IPS DF 19.7 (cell line): ENCODE measurements at places on chromosomes 7 and 10.

DNA sequence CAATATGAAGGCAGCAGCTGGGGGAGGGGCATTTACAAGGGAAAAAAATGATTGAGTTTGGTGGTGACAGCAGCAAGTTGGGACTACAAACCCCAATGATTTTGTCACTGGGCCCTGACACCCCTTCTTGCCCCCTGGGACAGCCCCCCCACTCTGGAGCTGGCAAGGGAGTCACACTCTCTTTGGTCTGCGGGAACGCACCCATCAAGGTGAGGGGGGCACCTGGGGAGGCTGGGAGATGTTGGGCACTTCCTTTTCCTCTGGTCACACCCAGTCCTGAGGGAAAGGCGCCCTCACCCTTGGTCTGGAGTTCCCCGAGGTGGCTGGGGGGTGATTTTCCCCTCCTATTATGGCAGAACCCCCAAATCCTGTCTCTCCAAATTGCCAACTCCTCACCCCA, 24.4 kb downstream of the EPHB4 start:
- no peak for DNase-seq

GRCh38 chr10:97875391-97875790, 25.7 kb downstream of the GOLGA7B start:
- DNase-seq, result no peak

DNA sequence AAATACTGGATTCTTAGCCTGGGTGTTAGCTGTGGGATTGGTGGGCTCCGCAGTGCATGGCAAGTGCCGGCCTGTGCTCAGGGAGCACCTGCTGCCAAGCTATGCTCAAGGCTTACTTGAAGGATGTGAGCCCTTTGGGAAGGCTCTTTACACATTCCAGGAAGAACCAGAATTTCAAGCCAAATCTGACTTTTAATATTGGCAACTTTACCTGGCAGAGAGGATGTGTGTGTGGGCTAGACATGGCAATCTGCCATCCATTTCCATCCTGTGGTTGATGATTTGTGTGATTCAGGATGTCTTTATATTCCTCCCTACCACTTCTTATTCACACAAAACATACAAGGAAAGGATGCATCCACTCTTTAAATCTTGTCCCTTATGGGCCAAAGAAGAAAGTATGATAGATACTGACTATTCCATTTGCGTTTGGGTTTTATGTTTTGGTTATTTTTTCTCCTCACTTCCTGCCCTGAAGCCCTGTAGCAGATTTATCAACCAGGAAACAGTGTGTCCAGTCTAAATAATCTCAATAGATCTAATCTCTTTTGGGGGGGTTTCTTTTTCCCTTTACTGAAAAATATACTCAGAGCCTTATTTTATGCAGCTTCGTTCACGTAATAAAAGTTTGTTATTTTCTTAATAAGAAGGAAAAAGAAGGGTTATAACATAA, 247.1 kb downstream of the COBL start:
- no peak for DNase-seq

DNA sequence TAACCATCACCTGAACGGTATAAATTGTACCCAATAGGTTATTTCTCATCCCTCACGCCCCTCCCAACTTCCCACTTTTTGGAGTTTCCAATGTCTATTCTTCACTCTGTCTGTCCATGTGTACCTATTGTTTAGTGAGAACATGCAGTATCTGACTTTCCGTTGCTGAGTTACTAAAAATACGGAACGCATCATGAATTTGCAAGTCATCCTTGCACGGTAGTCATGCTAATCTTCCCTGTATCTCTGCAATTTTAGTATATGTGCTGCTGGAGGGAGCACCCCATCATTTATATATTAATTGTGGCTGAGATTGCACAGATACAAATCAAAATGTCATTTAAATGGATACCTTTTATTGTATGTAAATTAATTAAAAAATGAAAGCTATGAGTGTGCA, 75.7 kb upstream of the SFMBT2 start:
- no peak for DNase-seq

DNA sequence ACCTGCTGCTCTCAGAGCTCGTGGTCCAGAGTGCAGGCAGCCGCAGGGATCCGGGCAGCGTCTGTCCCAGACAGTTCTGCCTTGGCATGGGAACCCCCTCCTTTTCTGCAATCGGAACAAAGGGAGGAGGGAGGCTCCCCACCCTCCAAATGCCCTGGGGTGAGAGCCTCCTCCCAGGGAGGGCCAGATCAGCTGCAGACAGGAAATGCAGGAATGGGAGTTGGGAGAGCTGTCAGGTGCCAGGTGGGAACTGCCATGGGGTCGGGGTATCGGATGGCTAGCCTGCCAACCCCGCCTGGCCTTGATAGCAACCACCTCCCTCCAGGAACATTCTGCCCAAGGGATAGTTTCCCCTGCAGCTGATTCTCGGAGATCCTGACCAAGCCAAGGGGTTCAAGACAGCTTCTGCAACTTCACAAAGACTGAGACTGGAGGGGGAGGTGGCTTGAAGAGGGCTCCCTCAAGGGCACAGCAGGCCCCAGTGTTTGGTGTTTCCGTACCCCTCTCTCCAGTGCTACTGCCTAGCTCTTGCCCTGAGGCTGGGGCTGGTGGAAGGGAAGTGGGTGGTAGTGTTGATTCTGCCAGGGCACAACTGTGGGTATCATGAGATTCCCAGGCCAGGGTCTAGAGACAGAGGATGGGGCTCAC, at the start of gene CALML5:
CALML5 (minus strand) TSS at position 78 of the 648 bp plus-strand sequence. CDS start 132 bp downstream, outside the sequence.
- DNase-seq, result no peak

- DNase-seq, result no peak
These were observed 76.9 kb downstream of the LRMDA start for GRCh38 chr10:75508239-75508813.

DNA sequence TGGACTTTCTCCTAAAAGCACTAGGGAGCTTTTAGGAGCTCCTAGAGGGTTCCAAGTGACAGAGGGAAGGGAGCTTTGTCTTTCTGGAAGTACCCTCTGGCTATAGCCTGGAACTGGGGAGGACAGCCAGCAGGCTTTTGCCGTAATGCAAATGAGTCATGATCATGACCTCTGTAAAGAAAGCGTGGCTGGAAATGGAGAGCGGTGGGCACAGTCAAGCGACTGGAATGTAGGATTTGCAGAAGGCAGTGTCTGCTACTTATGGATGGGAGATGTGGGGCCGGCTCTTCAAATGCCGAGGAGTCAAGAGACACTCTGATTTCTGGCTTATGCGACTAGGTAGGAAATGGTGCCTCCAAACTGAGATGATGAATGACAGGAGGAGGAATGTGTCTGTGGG, 34.6 kb upstream of the PLPP4 start:
- DNase-seq, result no peak

DNA sequence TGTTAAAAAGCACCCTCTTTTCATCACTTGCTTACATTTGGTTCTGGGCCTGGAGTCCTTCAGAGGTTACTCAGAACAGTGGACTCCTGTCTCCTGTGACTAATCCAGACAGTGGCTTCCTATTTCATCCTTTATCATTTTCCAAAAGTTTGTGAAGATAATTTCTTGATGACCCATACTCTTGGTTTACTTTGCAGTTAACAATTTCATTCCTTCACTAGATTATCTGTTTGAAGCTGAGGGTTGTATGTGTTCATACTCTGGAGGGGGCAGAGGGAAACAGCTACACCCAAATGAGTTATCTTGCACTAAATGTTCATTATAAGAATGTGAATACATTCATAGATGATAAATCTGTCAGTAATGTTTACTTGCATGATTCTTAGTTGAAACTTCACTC, 124.7 kb downstream of the ZNF248 start:
- no peak for DNase-seq

GRCh38 chr10:34789966-34790506, 25.1 kb downstream of the PARD3 start:
- no peak for DNase-seq

DNA sequence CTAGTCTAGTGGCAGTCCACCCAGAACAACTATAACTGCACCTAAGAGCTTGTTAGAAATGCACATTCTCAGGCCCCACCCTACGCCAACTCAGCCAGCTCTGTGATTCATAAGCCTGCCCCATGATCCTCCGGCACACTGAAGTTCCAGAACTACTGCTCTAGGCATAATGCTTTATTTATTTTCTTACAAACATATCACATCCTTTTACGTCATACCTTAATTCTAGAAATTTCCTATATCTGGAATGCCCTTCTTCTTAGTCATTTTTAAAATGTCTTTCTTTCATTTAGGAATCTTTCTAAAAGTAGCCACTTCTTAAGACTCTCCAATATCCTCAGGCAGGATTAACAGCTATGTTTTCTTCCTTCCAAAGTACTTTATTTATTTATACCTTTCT, 480.1 kb downstream of the INHBA start:
- DNase-seq, result no peak

DNA sequence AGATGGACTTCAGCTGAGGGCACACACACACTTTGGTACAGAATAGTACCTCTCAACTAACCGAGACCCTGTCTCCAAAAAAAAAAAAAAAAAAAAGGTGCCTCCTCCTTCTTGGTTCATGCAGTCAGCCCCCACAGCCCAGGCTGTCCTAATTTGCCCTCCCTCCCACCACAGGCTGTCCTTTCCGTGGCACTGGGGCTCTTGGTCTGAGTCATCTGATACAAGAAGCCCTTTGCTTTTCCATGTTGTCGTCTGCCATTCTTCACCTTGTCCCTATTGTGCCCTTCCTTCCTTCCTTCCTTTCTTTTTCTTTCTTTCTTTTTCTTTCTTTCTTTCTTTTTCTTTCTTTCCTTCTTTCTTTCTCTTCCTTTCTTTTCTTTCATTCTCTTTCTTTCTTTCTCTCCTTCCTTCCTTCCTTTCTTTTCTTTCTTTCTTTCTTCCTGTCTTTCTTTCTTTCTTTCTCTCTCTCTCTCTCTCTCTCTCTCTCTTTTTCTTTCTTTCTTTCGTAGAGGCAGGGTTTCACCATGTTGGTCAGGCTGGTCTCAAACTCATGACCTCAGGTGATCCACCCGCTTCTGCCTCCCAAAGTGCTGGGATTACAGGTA, 96.0 kb upstream of the IKZF1 start:
- DNase-seq, result no peak

DNA sequence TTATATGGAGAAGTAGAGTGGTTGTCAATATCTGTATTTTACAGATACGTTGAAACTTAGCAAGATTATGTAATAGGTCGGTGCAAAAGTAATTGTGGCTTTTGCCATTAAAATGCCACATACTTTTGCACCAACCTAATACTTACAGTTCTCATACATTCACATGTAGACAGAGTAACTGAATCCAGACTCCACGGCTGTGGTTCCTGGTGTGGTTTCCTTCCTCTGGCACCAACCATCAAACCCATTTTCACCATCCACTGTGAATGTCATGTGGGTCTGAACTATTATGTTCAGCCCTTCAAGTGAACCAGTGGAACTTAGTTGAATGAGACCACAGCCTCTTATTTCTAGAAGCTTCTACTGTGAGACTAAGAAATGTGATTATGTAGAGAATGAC, 31.5 kb upstream of the SLIT1 start:
- no peak for DNase-seq

- DNase-seq, result no peak
These were observed 626 bp upstream of the BMS1 start for GRCh38 chr10:42781893-42782445.

GRCh38 chr7:131480384-131481315, 75.8 kb downstream of the PODXL start:
- no peak for DNase-seq

- DNase-seq, result no peak
These were observed 734.0 kb upstream of the ANKRD30A start for GRCh38 chr10:36391405-36391804.

GRCh38 chr10:125190946-125191345, 30.6 kb upstream of the CTBP2 start:
- no peak for DNase-seq

GRCh38 chr7:128933180-128933891, 4.4 kb upstream of the IRF5 start:
- no peak for DNase-seq

DNA sequence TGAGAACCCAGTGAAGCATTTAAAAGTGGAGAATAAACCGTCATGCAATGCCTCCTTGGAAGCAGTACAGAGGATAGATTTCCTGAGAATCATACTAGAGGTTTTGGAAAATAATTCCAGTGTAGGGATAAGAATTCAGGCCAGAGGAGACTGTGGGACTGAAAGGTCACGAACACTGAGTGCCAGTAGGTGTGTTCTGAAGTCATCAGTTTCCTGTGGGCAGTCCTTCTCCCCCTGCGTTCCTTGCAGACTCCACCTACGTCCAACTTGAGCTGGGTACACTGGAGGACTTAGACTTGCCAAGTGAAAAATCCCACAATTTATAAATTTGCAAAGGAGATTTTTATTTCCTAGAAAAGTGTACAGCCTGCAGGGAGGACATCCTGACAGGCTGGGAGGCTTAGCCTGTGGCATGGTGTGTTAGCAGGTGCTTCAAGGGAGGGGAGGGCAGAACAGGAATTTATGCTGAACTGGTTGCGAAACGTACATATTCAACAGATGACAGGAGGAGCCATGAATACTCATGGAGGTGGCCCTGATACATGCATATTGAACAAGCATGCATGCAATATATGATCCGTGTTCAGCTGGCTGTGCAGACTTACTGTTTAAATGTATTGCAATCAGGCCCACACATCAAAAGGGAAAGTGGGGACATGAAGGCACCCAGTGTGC, 72.9 kb upstream of the POM121L12 start:
- DNase-seq, result no peak

DNA sequence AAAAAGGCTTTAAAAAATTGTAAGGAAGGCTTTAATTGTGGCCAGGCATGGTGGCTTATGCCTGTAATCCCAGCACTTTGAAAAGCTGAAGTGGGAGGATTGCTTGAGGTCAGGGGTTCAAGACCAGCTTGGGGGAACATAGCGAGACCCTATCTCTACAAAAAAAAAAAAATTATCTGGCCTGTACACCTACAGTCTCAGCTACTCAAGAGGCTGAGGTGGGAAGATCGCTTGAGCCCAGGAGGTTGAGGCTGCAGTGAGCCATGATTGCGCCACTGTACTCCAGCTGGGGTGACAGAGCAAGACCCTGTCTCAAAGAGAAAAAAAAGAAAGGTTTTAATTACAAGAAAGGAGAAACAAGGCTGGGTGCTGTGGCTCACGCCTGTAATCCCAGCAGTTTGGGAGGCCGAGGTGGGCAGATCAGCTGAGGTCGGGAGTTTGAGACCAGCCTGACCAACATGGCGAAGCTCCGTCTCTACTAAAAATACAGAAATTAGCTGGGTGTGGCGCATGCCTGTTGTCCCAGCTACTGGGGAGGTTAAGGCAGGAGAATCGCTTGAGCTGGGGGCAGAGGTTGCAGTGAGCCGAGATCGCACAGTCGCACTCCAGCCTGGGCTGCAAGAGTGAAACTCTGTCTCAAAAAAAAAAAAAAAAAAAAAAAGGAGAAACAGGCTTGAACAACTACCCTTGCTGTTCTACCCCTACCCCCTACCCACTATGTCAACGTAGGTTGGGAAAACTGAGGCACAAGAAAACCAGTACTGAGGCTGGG, 83.7 kb downstream of the CARD11 start:
- DNase-seq, result no peak

- DNase-seq, result no peak
These were observed 200.1 kb upstream of the PRKCQ start for GRCh38 chr10:6780008-6780677.

GRCh38 chr7:128021366-128021765, 9.9 kb downstream of the LRRC4 start:
- DNase-seq, result no peak
